Mesenchymal stem cell (in vitro differentiated cells and primary cell): ENCODE measurements at places on chromosomes 1 and 21.

GRCh38 chr1:218488986-218489385, 143.8 kb downstream of the TGFB2 start:
- no peaks in the 10 kb centered on the region for H3K27me3 ChIP-seq
- no peaks in the 10 kb centered on the region for H3K4me1 ChIP-seq
- DNase-seq, result no peak
- peak overlapping the region; percentile 96 for H3K27ac ChIP-seq

GRCh38 chr1:204130981-204131892, 20.6 kb downstream of the ETNK2 start:
- H3K27ac ChIP-seq, result peak overlapping the region; percentile 43
- peaks cover 4% of the 10 kb centered on the region for H3K36me3 ChIP-seq
- H3K4me1 ChIP-seq, result peaks cover 29% of the 10 kb centered on the region
- DNase-seq, result peak; percentile 84
- H3K27me3 ChIP-seq, result no peaks in the 10 kb centered on the region

DNA sequence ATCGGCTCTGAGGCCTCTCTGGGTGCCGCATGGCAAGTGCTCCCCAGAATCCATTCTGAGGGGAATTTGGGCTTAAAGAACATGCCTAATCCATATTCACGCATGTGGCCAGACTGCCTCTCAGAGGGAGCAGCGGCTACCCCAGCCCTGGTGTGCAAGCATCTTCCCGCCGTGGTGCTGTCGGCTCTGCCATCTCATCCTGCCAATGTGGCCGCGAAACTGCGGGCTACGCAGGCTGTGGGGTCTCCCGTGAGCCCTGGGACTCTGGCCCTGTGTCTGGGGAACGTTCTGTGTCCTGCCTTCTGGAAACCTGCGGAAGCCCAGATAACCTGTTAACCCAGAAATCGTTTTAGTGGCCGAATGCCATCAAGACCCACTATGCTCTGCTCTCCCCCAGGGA, 60.7 kb downstream of the SLC19A1 start:
- DNase-seq, result no peak
- peaks cover 60% of the 10 kb centered on the region for H3K36me3 ChIP-seq
- no peak overlapping the region for H3K4me3 ChIP-seq

DNA sequence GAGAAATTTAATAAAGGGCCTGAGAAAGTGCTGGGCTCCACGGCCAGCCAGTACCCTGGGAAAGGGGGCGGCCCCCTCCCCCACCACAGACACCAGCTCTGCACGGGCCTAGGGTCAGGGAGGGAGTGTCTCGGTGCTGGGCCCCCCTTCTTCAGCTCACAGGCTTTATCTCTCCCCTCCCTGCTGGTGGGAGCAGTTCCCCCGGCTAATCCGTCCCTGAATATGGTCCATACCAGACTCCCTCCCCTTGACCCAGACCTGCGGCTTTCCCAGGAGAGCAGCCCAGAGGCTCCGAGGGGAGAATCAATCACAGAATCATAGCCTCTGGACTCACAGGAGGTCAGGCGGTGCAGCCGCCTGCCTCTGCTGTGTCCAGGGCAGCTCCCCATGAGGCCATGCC, 26.0 kb upstream of the RSPO1 start:
- H3K27ac ChIP-seq, result no peak overlapping the region
- no peaks in the 10 kb centered on the region for H3K36me3 ChIP-seq
- H3K4me1 ChIP-seq, result peaks cover 4% of the 10 kb centered on the region

- peaks cover 5% of the 10 kb centered on the region for H3K4me1 ChIP-seq
- peak; percentile 46 for DNase-seq
- H3K4me3 ChIP-seq, result peak overlapping the region; percentile 41
Measured at GRCh38 chr1:225911191-225912130, 12.6 kb downstream of the PYCR2 start.

- H3K27ac ChIP-seq, result no peak overlapping the region
- DNase-seq, result no peak
- H3K4me1 ChIP-seq, result peaks cover 5% of the 10 kb centered on the region
- H3K36me3 ChIP-seq, result no peaks in the 10 kb centered on the region
Measured at GRCh38 chr1:33235521-33235920, 20.8 kb upstream of the ZNF362 start.

- H3K4me1 ChIP-seq, result peaks cover 19% of the 10 kb centered on the region
- no peak overlapping the region for H3K4me3 ChIP-seq
- peak; percentile 50 for DNase-seq
- H3K27me3 ChIP-seq, result no peaks in the 10 kb centered on the region
Measured at GRCh38 chr1:218351391-218352074, 6.4 kb downstream of the TGFB2 start.

DNA sequence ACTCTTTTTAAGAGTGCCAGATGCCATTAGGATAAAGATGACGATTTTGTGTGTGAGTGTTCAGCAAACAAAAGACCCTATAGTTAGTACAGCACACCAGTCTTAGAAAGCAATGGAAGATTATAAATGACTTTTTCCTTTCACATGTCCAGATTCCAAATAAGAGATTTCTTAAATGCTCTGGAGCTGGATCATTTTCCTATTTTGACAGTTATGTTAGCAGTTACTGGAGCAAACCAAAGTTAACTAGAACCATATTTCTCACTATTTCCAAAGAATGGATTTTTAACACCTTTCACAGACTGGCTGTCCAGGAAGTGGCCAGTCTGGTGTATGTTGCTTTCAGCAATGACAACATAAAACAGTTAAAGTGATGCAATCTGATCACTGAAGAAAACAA, 905.8 kb upstream of the ADGRL2 start:
- no peak overlapping the region for H3K4me3 ChIP-seq
- no peak for DNase-seq
- H3K27ac ChIP-seq, result no peak overlapping the region
- no peaks in the 10 kb centered on the region for H3K36me3 ChIP-seq
- no peaks in the 10 kb centered on the region for H3K27me3 ChIP-seq

DNA sequence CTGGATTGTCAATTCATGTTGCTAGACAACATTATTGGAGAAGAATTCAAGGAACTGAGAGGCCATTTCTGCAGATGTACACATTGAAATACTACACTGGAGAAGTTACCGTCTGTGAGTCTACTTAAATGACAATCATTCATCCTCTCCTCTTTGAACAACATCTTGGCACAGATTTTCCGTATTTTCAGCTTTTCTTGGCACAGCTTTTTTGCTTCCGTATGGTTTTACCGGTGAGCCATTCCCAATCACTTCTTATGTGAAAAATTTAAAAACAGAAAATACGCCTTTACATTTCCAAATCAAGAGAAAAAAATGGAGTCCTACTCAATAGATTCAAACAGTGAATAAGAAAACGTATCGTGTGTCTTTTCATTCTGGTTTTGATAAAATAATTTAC, 1493.7 kb downstream of the AMY1C start:
- H3K27me3 ChIP-seq, result no peaks in the 10 kb centered on the region
- H3K36me3 ChIP-seq, result no peaks in the 10 kb centered on the region
- DNase-seq, result no peak
- H3K4me3 ChIP-seq, result no peak overlapping the region
- H3K4me1 ChIP-seq, result no peaks in the 10 kb centered on the region

GRCh38 chr1:115355069-115355468, 17.0 kb upstream of the NGF start:
- peaks cover 27% of the 10 kb centered on the region for H3K27me3 ChIP-seq
- no peaks in the 10 kb centered on the region for H3K4me1 ChIP-seq
- no peak overlapping the region for H3K27ac ChIP-seq

GRCh38 chr1:177281901-177282300, 111.1 kb downstream of the BRINP2 start:
- no peak overlapping the region for H3K4me3 ChIP-seq
- H3K36me3 ChIP-seq, result no peaks in the 10 kb centered on the region
- no peak for DNase-seq
- peaks cover 4% of the 10 kb centered on the region for H3K4me1 ChIP-seq
- H3K27ac ChIP-seq, result no peak overlapping the region

GRCh38 chr1:213443415-213443814, 392.4 kb downstream of the RPS6KC1 start:
- DNase-seq, result no peak
- H3K27ac ChIP-seq, result no peak overlapping the region
- H3K27me3 ChIP-seq, result peaks cover 4% of the 10 kb centered on the region
- no peaks in the 10 kb centered on the region for H3K4me1 ChIP-seq
- H3K36me3 ChIP-seq, result no peaks in the 10 kb centered on the region

DNA sequence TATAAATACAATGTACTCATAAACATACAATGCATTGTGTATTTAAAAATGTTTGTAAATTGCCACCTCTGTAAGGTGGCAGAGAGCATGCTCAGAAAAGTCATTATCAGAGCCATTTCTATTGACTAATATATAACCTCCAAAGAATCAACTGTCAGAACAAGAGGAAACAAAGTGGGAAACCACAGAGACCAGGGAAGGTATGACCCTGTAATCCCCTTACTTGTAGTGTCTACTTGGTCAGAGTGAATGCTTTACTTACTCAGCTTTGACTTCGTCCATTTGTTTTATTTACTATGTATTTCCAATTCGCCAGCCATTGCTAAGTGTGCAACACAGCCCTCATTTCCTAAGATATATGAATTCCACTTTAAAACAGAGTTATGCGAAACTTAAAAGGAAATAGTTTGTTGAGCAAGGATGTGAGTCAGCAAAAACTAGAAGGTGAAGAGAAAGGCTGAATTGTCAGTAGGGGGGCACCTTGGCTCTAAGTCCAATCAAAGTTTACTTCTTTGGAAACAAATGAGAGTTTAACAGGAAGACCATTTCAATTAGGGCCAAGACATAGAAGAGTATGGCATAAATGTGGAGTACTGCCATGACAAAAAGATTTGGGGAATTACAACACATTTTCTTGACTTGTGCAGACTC, 671.7 kb upstream of the PTBP2 start:
- DNase-seq, result no peak
- H3K4me3 ChIP-seq, result no peak overlapping the region
- H3K4me1 ChIP-seq, result no peaks in the 10 kb centered on the region
- no peaks in the 10 kb centered on the region for H3K36me3 ChIP-seq

DNA sequence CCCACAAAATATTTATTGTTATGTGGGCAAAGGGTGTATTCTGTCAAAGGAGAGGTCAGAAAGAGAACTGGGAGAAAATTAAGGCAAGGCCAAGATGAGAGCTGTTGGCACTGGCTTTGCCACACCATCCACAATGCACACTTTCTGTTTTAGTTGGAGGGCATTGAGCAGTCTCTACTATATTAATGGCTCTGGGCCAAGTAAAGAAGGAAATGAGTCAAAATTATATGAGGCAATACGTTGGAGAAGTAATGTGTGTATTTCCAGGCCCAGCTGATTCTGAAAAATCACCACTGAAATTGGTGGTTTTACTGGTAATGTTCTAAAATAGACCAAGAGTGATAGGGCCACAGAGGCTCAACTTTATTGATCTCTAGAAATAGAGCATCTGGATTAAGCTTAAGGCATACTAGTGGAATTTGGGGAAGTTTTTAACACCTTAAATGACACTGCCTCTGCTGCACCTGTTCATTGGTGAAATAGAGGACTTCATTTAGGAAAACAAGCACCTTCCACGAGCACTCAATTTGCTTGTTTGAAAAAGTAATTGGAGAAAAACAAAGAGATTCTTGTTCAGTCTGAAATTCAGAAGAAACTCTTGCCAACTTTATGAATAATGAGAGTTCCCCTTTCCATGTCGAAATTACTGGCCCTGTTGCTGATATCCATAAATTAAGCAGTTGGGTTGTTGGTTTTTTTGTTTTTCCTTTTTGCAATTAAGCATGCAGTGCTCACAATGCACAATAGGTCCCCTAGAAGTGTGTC, 424.9 kb downstream of the ADGRL2 start:
- no peaks in the 10 kb centered on the region for H3K4me1 ChIP-seq
- no peaks in the 10 kb centered on the region for H3K36me3 ChIP-seq
- H3K27me3 ChIP-seq, result no peaks in the 10 kb centered on the region
- no peak overlapping the region for H3K27ac ChIP-seq
- DNase-seq, result peak; percentile 63
- H3K4me3 ChIP-seq, result no peak overlapping the region
